ENCODE measurements at places on chromosomes 12 and 14.

DNA sequence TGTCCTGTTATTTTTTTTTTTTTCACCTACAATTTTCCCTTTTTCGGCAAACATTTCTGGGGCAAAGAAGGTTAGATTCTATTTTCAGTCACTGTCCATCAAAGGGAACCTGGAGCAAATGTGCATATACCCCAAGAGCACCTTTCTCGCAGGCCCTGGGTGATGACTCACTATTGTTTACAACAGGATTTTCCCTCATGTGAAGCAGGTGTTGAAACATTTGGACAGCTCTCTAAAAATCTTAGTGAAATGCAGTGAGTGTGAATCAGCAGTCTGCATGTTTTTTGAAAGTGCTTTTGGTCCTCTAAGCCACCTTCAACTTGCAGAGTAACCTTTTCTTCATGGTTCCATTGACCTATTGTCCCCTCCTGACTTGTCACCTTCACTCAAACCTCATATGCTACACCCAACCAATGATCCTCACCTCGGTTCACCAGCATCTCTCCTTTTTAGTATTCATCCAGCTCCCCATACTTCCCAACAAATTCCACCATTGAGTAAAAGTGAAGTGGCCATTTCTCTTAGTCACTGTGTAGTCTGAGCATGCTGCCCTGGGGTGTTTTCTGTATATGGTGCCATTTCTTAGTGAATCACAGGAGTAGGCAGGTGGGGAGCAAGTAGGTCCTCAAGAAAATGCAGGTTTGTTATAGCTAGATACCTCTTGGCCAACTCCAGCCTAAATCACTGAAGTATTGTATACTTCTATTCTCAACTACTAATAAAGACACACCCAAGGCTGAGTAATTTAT lies 260.2 kb downstream of the BMP4 start:
- DNase-seq = no peak

- no peak for DNase-seq
These were observed 259.2 kb downstream of the MED13L start for GRCh38 chr12:116018282-116018681.

- no peak for DNase-seq
These were observed 6.3 kb upstream of the TMPO start for GRCh38 chr12:98509063-98509462.

DNA sequence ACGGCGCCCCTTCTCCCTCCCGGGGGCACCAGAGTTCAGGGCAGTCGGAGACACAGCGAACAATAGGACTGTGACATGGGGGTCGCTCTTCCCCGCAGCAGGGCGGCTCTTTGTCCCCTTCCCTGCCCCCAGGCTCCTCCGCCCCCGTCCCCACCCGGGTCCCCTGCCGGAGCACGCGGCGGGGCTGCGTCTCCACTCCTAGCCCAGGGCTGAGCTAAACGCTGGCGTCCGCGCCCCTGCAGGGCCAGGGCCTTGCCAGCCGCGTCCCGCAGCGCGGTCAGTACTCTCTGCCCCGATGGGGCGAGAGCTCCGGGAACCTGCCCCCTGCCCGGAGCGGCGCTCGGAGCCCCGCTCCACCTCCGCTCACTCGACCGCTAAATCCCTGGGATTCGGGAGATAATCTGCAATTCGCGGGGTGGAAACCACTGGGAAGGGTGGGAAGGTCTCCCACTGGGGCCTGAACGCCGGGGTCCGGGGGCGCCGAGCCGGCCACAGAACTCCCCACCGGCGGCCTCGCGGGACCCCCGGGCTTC lies 825 bp upstream of the CCDC85C start:
- DNase-seq = no peak

- DNase-seq = no peak
These were observed 200.9 kb downstream of the RPAP3 start for GRCh38 chr12:47504775-47505446.

DNA sequence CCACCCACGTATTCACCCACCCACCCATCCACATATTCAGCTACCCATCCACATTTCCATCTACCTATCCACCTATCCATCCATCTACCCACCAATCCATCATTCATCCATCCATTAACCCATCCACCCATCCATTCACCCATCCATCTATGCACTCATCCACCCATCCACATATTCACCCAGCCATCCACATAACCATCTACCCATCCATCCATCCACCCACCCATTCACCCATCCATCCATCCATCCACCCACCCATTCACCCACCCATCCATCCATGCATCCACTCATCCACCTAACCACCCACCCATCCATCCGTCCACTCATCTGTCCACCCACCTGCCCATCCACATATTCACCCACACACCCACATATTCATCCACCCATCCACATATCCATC lies 70.5 kb downstream of the LGMN start:
- DNase-seq = no peak

DNA sequence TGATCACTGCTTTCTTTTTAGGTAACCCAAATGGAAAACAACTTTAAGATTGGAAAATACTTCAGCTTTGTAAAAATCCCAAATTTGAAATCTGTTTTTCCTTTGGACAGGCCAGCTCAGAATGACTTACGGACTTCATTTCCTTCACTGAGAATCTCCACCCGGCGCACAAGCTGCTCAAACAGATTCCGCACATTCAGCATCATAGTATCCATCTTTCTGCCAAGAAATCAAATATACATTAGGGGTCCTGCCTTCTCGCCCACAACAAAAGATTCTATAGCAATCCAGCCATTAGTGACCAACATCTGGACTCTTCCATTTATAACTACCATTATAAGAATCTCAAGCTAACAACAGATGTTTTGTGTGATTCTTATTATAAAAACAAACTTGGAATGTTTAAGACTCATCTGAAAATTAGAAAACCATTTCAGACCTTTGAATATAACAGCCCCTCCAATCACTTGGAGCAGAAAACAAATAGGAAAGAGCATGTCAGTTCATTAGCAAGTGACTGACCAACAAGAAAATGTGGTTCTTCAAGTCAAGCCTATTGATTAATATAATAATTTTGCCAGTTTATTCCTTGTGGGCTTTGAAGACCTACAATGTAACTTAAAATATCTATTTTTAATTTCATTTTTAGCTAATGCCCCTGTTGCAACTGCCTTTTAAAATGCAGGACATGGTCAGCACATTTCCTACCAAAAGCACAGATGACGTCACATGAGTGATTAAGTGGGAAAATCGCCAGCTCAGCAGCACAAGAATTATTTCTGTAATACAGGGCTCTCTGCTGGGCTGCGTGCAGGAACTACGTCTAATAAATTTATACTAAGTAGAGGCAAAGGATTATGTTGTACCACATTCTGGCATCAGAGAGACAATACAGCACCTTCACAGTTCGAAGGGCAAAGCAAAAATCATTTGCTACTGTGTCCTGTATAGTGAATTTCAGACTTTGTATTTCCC lies 8.5 kb downstream of the RACGAP1 start:
- no peak for DNase-seq

Measured in activated CD4-positive, alpha-beta T cell treated with anti-CD3 and anti-CD28 coated beads for 24 hours (primary cell).